MG63 (cell line): ENCODE measurements at places on chromosomes 6 and 20. TPM values are rescaled to one million over a fixed set of nuclear protein-coding genes. Genes with fewer than 3 reads are reported as not detected.

DNA sequence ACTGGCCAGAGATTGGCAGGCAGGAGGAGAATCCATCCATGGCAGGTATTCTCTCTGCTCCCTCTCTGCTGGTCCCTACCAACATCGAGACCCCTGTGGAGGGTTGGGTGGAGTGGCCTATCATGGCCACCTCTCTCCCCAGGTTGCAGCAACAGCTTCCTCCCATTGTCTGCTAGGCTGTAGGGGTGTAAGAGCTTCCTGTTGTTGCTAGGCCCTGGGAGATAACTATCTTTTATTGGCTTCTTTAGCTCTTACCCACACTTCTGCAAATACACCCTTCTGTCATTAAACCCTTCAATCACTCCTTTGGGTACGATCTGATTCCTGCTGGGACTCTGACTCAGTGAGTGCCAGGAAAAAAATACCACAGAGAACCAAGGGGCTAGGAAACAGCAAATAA is 66.6 kb upstream of the FAM184A start:
- no peak for DNase-seq

DNA sequence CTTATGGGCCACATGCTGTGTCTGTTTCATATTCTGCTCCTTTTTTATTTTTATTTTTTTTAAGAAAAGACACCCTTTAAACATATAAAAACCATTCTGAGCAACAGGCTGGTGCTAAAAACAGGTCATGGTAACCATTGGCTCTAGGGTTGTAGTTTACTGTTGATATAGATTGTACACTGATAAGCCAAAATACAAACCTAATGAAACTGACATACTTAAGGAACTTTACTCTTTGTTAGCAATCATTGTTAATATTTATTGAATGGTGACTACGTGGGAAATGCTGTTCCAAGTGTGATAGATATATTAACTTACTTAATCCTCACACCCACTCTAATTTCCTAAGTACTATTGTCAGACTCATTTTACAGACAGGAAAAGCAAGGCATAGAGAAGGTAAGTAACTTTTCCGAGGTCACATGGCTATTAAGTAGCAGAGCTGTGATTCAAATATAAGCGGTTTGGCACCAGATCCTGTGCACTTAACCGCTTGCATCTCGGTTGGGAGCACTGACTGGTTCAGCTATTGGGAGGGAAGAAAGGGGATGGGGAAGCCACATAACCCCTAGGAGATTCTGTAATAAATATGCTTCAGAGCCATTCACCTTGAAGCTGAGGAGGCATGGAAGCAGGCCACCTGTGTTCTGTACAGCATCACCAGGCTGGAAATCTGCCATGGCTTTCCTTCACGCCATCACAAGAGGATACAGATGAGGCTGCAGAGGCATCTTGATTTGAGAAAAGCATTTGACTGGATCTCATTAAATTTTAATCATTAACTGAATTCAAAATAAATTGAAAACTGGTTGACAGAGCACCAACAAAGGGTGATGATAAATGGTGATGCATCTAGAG is 4.9 kb downstream of the TRAF3IP2 start:
- DNase-seq, result no peak

GRCh38 chr6:84606860-84607259 is 157.5 kb downstream of the TBX18 start:
- no peak for DNase-seq

- DNase-seq, result no peak
These were observed 60.4 kb upstream of the GFRAL start for GRCh38 chr6:55266896-55267295.

- no peak for DNase-seq
These were observed 233.8 kb downstream of the LRFN2 start for GRCh38 chr6:40353197-40353966.

GRCh38 chr6:15622045-15622740 is 40.6 kb downstream of the DTNBP1 start:
- DNase-seq, result no peak

- DNase-seq, result no peak
These were observed 11.4 kb upstream of the ZBTB9 start for GRCh38 chr6:33443025-33443424.

The MUC21 gene
- total RNA-seq, result not detected in 2 replicates

The TRIM40 gene
- total RNA-seq, result not detected in 2 replicates
